Endodermal cell (in vitro differentiated cells): ENCODE measurements at places on chromosomes 12 and 14. TPM values are rescaled to one million over a fixed set of nuclear protein-coding genes. Genes with fewer than 3 reads are reported as not detected.
A peak's percentile ranks its signal among the peaks of the same experiment; 100 is the strongest.

Gene HOXC11
- not detected in 3 replicates for total RNA-seq

Gene BIN2
- total RNA-seq: not detected in 2 replicates

Gene IFNG-AS1
- total RNA-seq: not detected in 2 replicates

Gene MAP3K12
- 5.5 and 5.8 TPM in 2 replicates for total RNA-seq

Gene SCN8A
- 6.9 and 9.7 TPM in 2 replicates for total RNA-seq

Gene SALL2
- 120 and 131 TPM in 2 replicates for total RNA-seq

Gene PLXNC1
- total RNA-seq: 0.47 to 1.9 TPM (median 1.3 TPM) in 3 replicates

DNA sequence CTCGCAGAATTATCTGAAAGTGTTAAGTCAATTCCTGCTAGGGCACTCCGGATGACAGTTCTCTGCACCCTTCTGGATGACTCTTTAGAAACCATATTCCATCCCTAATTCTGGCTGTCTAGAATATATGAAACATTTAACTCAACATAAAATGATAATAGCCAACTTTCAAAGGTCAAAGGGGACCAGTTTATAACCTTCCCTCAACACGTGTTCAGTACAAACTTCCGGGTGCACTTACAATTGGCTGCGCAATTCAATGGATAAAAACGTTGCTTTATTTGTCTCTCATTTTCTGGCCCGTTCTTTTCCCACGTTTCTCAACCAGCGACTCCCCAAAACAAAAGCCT lies 1.3 kb downstream of the SBNO1 start:
- H3K27me3 ChIP-seq: no peaks in the 10 kb centered on the region
- H3K4me3 ChIP-seq: peak overlapping the region; percentile 94
- H3K36me3 ChIP-seq: peaks cover 9% of the 10 kb centered on the region

DNA sequence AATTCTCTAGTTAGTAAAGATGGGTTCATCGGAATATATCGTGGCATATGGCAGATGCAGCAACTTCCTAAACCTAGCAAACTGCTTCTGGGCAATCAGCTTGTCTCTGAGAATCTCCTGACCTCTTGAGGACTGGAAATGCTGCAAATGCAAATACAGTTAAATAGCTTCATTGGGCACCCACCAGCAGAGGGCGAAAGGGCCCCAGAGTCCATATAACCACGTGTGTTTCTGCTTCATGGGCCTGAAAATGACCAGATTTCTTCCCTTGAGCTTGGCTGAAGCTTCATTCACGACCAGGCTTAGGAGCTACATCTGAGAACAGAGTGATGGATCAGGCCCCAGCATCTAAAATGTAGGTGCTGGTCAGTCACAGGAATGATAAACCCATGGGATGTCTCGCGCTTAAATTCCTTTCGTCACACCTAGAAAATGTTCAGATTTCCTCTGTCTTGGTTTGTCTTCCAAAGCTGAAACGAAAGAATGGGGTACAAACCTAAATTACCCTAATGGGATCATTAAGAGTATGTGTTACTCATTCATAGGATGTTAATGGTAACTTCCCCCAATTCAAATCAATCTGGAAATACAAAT lies 1482.5 kb upstream of the TMEM132C start:
- peak; percentile 95 for DNase-seq
- no peak overlapping the region for H3K4me3 ChIP-seq
- H3K36me3 ChIP-seq: no peaks in the 10 kb centered on the region
- no peaks in the 10 kb centered on the region for H3K27me3 ChIP-seq
- H3K27ac ChIP-seq: no peak overlapping the region
- H3K4me1 ChIP-seq: no peaks in the 10 kb centered on the region

DNA sequence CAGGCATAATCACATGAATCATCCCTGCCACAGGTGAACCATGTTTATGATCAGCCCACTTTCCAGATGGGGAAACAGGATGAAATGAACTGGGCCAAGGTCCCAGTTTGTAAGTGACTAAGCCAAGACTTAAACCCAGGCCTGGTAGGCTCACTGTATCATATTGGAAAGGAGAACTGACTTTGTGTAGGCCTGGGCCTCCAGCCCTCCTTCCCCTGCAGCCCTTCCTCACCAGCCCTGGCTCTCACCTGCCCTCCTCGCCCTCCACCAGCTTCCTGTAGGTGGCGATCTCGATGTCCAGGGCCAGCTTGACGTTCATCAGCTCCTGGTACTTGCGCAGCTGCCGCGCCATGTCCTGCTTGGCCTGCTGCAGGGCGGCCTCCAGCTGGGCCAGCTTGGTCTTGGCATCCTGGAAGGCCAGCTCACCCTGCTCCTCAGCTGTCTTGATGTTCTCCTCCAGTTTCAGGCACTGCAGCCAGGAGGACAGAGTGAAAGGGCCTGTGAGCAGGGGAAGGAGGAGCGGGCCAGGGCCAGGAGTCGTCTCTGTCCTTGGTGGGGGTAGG lies 19.8 kb downstream of the KRT80 start:
- no peaks in the 10 kb centered on the region for H3K4me1 ChIP-seq
- no peak overlapping the region for H3K4me3 ChIP-seq
- H3K27ac ChIP-seq: no peak overlapping the region
- DNase-seq: peak; percentile 96
- no peaks in the 10 kb centered on the region for H3K27me3 ChIP-seq

- no peaks in the 10 kb centered on the region for H3K4me1 ChIP-seq
- H3K27me3 ChIP-seq: no peaks in the 10 kb centered on the region
- DNase-seq: no peak
- H3K36me3 ChIP-seq: peaks cover 58% of the 10 kb centered on the region
- no peak overlapping the region for H3K4me3 ChIP-seq
- H3K27ac ChIP-seq: no peak overlapping the region
Observed at GRCh38 chr12:42396473-42397259, 70.7 kb downstream of the PPHLN1 start.

DNA sequence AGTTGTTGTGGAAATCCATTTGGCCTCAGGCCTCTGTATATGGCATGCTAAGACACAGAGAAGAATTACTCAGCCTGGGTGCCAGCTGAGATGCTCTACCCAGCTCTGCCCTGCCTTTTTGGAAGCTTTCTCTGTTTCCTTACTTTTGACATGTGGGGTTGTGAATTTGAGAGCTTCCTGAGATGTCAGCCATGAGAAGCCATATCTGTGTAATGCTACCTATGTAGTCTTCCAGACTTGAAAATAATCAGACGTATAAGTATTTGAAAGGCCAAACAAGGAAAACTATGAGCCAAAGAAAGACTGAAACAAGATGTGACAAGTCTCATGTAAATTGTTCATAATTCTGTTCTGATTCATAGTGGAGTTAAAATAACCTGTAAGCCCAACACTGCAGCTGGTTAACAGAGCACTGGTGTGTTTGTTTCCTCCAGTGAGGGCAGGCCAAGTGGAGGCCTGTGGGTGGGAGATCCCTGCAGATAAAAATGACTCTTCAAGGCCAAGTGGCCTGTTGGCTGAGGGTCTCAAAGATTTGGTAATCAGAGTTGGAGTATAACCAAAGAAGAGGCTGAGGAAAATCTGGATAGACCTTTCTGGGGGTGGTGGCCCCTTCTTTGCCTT lies 94.0 kb downstream of the TMX1 start:
- H3K27me3 ChIP-seq: no peaks in the 10 kb centered on the region
- H3K4me1 ChIP-seq: peaks cover 4% of the 10 kb centered on the region
- no peak overlapping the region for H3K27ac ChIP-seq
- no peaks in the 10 kb centered on the region for H3K36me3 ChIP-seq
- no peak overlapping the region for H3K4me3 ChIP-seq

GRCh38 chr12:31973818-31974217 lies 14.6 kb downstream of the RESF1 start:
- DNase-seq: no peak
- no peaks in the 10 kb centered on the region for H3K27me3 ChIP-seq
- H3K4me3 ChIP-seq: peak overlapping the region; percentile 67
- peaks cover 97% of the 10 kb centered on the region for H3K36me3 ChIP-seq

DNA sequence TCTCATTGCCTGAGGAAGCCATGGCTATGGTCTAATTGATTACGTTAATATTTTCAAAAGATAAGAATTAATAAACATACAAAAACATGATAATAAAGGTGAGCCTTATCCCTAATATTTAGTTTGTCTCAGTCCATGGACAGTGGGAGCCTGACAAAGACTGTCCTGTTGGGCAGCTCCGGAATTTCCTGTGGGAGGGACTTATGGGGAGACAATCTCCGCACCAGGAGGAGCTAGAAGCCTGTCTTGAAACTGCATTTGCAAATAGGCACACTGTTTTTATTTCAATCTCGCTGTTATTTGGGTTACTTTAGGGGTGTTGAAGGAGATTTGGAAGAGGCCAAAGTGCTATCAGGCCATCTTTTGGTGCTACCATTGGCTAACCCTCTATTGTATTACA lies 50.8 kb upstream of the ZDHHC17 start:
- peaks cover 89% of the 10 kb centered on the region for H3K27me3 ChIP-seq
- DNase-seq: peak; percentile 79
- H3K36me3 ChIP-seq: no peaks in the 10 kb centered on the region
- H3K4me3 ChIP-seq: no peak overlapping the region
- H3K4me1 ChIP-seq: peaks cover 4% of the 10 kb centered on the region

GRCh38 chr14:106378191-106378590 lies 851.8 kb downstream of the TMEM121 start:
- no peaks in the 10 kb centered on the region for H3K36me3 ChIP-seq
- no peak overlapping the region for H3K4me3 ChIP-seq
- H3K27me3 ChIP-seq: no peaks in the 10 kb centered on the region
- DNase-seq: no peak
- no peak overlapping the region for H3K27ac ChIP-seq

- no peaks in the 10 kb centered on the region for H3K36me3 ChIP-seq
- H3K27me3 ChIP-seq: no peaks in the 10 kb centered on the region
- DNase-seq: peak; percentile 96
- H3K4me1 ChIP-seq: no peaks in the 10 kb centered on the region
- no peak within 1 kb of the TSS for H3K27ac ChIP-seq
Observed at GRCh38 chr12:4379405-4379804, at the start of gene FGF23. FGF23 (minus strand) TSS chr12:4379712; CDS start chr12:4379582, 130 bp downstream.

- H3K4me3 ChIP-seq: no peak overlapping the region
- H3K4me1 ChIP-seq: no peaks in the 10 kb centered on the region
- no peak overlapping the region for H3K27ac ChIP-seq
- DNase-seq: no peak
- no peaks in the 10 kb centered on the region for H3K27me3 ChIP-seq
Observed at GRCh38 chr14:84021433-84021832, 1508.5 kb upstream of the FLRT2 start.
